ENCODE measurements at places on chromosomes 6 and 20.
A peak's percentile ranks its signal among the peaks of the same experiment; 100 is the strongest.

DNA sequence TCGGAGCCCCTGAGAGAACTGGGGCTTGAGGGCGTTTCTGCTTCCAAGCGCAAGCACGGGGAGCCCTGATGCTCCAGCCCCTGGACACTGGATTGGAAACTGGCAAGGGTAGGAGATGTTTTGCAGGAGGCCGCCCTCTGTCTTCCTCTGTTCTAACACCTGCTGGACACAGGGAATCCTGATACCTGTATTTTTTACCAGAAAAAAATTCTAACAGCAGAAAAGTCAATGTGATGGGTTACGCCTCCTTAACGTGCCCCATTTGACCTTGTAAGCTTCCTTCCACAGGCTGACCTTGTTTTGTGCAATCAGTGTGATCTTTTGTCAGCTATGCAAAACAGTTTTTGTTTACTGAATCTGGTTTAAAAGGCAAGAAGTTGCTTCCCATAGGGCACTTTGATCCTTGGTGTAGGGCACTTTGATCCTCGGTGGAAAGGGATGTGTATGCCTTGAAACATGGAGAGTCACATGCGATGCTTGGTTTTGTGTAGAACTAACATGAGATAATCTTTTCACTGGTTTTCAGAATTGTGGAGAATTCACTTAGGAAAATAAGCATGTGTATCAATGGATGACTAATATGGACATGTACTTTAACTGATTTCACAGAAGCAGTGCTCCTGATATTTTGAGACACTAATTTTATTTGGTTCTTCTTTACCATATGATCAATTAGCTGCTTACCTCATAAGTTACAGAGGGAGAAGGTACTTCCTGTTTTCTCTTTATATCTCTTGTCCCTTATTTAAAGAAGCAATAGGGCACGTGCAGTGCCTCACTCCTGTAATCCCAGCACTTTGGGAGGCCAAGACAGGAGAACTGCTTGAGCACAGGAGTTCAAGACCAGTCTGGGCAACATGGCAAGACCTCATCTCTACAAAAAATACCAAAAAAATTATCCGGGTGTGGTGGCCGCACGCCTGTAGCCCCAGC, 59.9 kb upstream of the MAP3K4 start:
- no peak for DNase-seq

GRCh38 chr20:32670773-32671455, 2.8 kb downstream of the C20orf203 start:
- DNase-seq, result no peak

GRCh38 chr6:1066449-1067090, 245.3 kb upstream of the FOXQ1 start:
- DNase-seq, result no peak

- no peak for DNase-seq
These were observed 89.5 kb downstream of the JARID2 start for GRCh38 chr6:15335385-15335784.

- no peak for DNase-seq
These were observed 94.8 kb downstream of the PTCHD4 start for GRCh38 chr6:48016020-48016755.

DNA sequence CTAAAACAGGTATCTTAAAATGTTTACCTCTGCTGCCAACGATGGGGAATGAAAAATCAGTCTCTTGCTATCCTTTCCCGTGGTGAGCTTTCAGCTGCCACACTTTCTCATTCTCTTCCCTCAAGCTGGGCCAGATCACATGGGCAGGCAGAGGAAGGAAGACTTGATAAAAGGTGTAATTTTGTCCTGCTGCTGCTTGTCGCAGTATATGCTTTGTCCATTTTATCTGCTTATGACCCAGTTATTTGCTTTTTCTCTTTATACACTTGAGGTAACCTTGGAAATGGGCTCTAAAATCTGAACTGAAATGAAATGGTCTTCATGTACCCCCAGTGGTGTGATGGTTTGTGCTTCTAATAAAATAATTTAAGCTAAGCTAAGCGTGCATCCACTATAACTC, 695.9 kb upstream of the FLRT3 start:
- no peak for DNase-seq

DNA sequence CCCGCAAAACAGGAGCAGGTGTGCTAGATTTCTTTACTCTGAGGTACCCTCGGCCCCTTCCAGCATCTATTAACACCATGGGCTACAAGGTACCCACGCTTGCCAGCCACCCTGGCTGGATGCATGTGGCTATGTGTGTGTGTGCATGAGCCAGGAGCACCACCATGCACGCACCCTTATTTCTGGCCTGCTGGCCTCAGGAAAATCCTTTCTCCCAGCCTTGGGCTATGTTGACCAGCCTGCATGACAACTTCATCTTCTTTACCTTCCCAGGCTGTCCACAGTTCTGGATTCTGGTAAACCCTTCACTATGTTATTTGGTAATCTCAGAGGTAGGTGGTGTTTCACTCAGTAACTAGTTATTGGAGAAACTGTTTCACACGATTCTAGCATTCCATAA, 40.4 kb downstream of the GPR6 start:
- no peak for DNase-seq

DNA sequence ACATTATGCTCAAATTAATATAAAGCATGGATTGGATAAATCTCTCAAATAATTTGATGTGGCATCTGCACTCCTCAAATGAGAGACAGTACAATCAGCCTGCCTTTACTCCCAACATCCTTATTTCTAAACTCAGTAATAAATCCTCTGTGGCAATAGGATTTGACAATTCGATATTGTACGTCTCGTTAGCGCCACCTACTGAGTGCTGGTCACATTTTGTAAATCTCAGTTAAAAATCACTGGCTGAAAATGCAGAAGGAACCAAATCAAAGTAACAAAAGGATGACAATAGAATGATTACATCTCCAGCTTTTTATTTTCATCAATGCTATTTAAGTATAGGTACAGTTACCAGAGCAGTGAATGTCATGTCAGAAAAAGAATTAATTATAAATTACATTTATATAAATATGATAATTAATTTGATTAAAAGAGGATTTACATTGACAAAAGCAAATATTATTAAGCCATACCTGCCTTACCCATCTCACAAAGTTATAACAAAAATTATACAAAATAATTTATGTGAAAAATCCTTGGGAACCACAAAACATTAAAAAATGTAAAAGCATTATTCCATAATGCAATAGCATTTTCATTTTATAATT, 20.2 kb upstream of the GJE1 start:
- DNase-seq, result peak; percentile 22

- no peak for DNase-seq
These were observed 54.1 kb upstream of the FYN start for GRCh38 chr6:111927321-111927720.

GRCh38 chr6:164163239-164163638, 748.7 kb downstream of the QKI start:
- no peak for DNase-seq

DNA sequence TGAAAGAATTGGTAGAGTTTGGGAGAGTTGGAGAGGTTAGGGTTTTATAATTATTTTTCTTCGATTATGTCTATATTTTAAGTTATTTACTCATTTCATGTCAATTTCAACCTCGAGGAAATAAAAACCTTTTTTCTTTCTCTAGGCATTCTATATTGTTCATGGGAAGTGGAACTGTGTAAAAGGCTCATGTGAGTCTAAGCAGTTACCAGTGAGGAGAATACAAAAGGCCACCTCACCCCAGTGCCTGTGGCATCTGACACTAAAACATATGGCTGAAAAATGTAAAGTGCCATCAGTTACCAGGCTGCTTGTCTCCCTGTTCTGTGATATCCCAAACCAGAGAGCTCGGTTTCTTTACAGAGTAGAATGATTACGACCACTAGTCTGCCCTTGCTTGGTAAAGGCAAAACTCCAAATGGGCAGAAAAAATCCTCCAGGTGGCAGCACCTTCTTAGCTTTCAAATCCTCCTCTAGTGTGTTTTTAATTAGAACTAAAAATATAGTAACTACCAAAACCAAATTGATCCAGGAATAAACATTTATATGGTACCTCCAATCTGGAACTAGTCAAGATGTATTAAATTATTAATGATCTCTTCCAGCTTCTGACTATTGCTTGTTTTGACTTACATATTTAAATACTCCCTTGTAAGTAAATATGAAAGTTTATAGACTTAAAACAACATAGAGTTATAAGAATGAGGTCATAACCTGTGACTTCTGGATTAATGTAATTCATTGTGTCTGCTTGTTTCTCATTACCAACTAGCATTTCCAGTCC, 122.6 kb upstream of the MCHR2 start:
- no peak for DNase-seq

DNA sequence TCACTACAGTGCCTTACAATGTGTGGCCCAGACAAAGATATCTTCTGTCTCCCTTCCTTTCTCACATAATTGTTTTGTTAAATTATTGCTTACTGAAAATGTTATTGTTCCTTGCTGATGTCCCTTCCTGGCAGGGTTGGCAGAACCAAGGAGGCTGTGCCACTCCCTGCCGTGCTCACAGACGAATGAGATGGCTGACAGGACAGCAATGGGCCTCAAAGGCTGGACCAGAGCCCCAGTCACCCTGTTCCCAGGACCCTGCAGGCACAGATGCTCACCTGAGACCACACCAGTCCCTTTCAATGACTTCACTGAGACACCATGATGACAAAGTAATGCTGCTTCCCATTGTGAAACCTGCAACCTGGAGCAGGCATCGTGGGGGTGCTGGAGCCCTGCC, 375.1 kb downstream of the HACE1 start:
- DNase-seq, result no peak

DNA sequence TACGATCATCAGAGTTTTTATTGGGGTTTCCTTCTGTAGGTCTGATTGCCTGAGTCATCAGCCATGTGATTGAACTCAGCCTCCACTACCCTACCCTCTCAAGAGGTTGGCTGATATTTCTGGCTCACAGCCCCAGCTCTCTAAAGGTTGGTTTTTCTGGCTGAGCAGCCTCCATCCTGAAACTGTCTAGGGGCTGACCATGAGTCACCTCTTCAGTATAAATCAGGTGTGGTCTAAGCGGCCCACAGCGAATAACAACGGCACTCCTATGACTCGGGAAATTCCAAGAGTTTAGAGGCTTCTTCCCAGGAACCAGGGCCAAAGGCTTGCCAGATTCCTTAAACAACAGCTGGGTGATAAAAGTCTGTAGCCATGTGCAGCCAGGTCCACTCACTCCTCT, 115.5 kb downstream of the SOD2 start:
- no peak for DNase-seq

GRCh38 chr6:167567142-167568033, 242.5 kb downstream of the TTLL2 start:
- DNase-seq, result no peak

DNA sequence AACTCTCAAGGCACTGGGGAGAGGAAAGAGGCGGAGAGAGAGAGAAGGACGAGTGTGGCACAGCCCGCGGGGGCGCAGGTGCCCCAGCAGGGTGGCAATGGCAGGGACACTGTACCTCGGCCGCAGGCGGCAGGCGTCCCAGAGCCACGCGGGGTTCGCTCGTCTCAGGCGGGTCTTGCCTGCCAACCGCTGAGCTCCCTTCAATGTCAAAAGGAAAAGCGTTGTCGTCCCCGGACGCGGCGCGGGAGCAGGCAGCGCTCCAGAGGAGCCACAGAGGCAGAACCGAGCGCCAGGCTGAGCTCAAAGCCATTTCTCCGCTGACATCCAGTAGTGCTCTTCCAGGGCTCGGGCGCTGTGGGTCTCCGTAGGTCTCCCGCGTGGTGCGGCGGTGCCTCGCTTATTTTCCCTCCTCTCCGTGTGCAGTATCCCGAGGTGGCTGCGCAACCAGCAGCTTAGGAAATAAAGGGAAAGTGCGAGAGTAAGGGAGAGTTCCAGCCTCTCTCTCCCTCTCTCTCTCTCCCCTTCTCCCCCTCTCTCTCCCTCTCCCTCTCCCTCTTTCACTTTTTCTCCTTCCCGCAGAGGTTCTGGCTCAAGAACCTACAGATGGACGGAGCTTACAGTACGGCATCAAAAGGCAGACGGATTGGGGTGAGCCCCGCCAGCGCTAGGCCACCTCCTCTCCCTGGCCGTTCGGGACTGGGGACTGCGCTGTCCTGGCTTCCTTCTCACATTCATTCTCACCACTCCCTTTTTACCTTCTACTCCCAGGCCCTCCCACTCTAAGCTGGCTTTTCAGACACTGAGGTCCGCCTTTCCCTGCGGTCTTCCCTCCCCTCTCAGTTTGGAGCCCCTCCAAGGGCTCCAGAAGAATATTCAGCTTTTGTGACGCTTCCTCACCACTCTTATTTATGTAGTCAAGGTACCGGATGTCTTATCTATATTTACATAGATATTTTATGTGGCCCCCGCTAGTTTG, at the start of gene LAMA4:
LAMA4 (minus strand) TSS at position 727 of the 976 bp plus-strand sequence; CDS start at position 310, 417 bp downstream.
- DNase-seq, result no peak

DNA sequence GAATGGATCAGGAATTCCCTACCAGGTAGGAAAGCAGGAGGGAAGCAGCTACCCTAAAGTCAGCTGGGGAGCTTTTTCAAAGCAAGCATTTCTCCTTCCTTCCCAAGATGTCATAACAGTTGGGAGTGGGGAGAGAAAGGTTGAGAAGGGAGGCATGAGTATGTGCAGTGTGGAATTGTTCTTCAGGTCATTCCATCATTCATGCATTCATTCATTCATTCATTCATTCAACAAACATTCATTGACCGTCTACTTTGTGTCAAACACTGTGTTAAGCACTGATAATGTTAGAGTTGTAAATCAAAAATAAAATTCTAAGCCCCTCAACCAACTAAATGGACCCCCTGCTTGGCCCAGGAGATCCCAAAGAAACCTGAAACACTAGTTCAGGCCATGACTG, 49.2 kb upstream of the FAM184A start:
- DNase-seq, result no peak

DNA sequence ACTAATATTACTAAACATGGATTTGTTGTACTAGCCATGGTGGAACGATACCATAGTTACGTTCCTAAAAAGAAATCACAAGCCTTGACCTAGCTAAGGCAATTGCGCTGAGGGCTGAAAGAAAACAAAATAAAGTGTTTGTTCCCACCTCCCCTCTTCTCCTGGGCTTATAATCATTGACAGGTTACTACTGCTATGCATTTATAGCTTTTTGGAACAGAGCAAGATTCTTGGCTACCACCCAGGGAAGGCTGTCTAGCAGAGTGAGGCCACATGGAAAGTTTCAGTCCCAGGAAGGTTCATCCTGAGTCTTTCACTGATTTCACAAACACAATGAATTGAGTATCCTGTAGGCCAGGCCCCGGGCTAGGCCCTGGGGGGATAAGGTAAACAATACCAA, 84.6 kb downstream of the TMEM170B start:
- no peak for DNase-seq

DNA sequence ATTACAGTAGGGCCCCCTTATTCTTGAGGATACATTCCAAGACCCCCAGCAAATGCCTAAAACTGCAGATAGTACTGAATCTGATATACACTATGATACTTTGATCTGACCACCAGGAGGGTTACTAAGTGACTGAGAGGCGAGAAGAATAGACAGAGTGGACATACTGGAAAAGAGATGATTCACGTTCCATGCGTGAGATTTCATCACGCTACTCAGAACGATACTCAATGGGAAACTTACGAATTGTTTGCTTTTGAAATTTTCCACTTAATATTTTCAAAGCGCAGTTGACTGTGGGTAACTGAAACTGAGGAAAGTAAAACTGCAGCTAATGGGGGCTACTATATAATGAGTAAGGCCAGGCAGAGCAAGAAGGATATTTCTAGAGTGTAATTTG, 60.8 kb downstream of the STX11 start:
- DNase-seq, result no peak

DNA sequence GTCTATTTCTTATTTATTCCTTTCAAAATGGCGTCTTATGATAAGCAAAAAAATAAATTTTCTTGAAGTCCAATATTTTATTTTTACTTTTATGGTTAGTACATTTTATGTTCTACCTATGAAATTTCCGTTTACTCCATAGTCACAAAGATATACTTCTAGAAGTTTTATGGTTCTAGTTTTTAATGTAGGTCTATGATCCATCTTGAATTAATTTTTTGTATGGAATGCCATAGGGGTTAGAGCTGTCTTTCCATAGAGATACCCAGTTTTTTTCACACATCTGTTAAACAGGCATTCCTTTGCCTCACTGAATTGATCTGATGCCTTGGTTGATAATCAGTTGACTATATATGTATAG, 24.9 kb upstream of the ASIP start:
- DNase-seq, result no peak

Measured in GM04503 (cell line).